ENCODE measurements at places on chromosomes 11 and 22. TPM values are rescaled to one million over a fixed set of nuclear protein-coding genes. Genes with fewer than 3 reads are reported as not detected.

GRCh38 chr11:116808262-116809175 is 14.6 kb downstream of the APOA4 start:
- H3K27ac ChIP-seq = peak overlapping the region; percentile 95
- H3K36me3 ChIP-seq = no peaks in the 10 kb centered on the region
- H3K4me1 ChIP-seq = peaks cover 17% of the 10 kb centered on the region
- peak; percentile 87 for DNase-seq
- H3K4me3 ChIP-seq = no peak overlapping the region
- no peaks in the 10 kb centered on the region for H3K27me3 ChIP-seq

GRCh38 chr11:118142809-118143208 is 9.8 kb downstream of the SCN4B start:
- peak; percentile 13 for DNase-seq
- peaks cover 53% of the 10 kb centered on the region for H3K27me3 ChIP-seq
- no peaks in the 10 kb centered on the region for H3K36me3 ChIP-seq
- no peak overlapping the region for H3K4me3 ChIP-seq
- H3K27ac ChIP-seq = no peak overlapping the region

DNA sequence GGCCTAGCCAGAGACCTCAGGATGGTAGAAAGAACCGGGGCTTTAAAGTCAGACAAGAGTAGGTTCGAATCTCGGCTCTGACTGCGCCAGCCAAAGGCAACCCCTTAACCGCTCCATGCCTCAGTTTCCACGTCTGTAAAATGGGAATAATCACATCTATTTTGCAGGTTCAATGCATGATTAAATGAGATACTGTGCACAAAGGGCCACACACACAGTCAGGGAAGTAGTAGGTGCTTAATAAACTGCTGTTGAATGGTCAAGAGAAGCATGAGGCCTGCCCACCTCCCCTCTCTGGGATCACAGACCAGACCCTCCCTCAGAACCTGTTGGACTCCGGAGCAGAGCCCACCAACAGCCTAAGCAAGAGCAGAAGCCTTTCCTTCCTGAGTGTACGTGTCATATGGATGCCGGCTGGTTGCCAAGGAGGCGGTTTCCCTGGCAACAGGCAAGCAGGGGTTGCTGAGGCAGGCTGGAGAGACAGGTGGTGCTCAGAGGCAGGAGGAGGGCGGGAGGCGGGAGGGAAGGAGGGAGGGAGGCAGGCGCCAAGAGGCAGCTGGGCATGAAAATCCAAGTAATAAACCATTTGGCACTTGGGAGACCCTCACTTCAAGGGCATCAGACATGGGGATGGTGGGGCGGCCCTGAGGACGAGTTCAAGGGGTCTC is 43.9 kb downstream of the NFAM1 start:
- H3K4me1 ChIP-seq = no peaks in the 10 kb centered on the region
- H3K36me3 ChIP-seq = no peaks in the 10 kb centered on the region
- H3K27ac ChIP-seq = no peak overlapping the region

DNA sequence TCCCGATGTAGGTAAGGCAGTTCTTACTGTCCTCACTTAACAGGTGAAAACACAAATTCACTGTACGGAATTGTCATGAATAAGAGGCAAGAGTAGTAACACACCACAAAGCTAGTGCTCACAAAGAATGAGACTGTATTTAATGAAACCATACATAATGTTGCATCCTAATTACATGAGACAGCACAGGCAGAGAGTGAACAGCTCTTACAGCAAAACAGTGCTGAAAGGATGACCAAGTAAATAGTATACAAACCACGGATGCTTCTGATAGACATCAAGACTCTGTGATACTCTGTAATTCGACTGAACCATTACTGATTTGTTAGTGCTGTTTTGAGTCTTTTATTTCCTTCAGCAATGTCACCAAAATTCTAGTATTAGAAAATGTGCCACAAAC is 282.3 kb downstream of the TTC28 start:
- DNase-seq = no peak
- H3K4me3 ChIP-seq = no peak overlapping the region
- no peaks in the 10 kb centered on the region for H3K27me3 ChIP-seq
- H3K36me3 ChIP-seq = no peaks in the 10 kb centered on the region
- H3K27ac ChIP-seq = no peak overlapping the region

- no peak overlapping the region for H3K4me3 ChIP-seq
- DNase-seq = peak; percentile 14
- 0 out of 2 replicates have a peak, but pooled peaks cover 5% of the 10 kb centered on the region for H3K36me3 ChIP-seq
Measured at GRCh38 chr11:9858822-9859221, 194.9 kb downstream of the SWAP70 start.

DNA sequence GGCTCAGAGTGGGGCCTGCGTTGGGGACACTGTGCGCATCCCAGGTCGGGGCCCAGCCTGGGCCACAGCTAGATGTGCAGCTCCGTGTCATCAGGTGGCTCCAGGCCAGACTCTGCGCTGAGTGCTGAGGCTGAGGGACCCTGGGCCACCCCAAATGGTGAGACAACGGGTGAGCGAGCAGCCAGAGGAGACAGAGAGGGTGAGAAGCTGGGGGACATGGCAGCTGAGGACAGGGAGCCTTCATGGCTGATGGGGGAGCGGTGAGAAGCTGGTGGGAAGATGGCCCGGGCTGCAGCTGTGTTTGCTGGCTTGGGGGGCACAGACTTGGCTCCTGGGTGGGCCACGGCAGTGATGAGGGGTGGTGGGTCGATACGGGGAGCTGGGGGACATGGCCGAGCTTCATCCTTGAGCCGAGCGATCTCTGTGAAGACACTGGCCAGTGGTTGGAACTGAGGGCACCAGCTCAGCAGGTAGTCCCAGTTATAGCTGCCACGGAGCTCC is 2.5 kb upstream of the TPP1 start:
- no peak overlapping the region for H3K27ac ChIP-seq
- H3K36me3 ChIP-seq = no peaks in the 10 kb centered on the region
- no peaks in the 10 kb centered on the region for H3K27me3 ChIP-seq
- peaks cover 18% of the 10 kb centered on the region for H3K4me1 ChIP-seq
- DNase-seq = no peak
- H3K4me3 ChIP-seq = no peak overlapping the region

DNA sequence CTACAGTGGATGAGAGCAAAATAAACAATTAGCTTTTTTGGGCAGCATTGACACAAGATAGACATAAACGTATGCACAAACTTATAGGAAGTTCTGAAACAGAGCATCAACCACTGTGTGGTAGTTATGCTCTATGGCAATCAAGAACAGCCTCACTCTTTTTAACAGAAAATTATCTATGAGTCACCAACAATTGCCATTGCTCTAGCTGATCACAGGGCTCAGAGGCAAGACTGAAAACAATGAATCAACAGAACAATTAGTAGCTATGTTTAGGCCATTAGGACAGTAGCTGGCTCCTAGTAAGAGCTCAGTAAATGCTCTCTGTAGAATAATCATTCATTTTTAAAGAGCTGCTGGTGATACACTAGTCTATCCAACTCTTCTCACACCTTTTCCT is 34.9 kb upstream of the PICALM start:
- peaks cover 40% of the 10 kb centered on the region for H3K4me1 ChIP-seq
- H3K27ac ChIP-seq = no peak overlapping the region
- H3K4me3 ChIP-seq = no peak overlapping the region

- no peaks in the 10 kb centered on the region for H3K36me3 ChIP-seq
- H3K4me3 ChIP-seq = no peak overlapping the region
- no peaks in the 10 kb centered on the region for H3K27me3 ChIP-seq
- H3K4me1 ChIP-seq = peaks cover 21% of the 10 kb centered on the region
- H3K27ac ChIP-seq = no peak overlapping the region
- DNase-seq = no peak
Measured at GRCh38 chr22:28203286-28203685, 284.2 kb upstream of the PITPNB start.

DNA sequence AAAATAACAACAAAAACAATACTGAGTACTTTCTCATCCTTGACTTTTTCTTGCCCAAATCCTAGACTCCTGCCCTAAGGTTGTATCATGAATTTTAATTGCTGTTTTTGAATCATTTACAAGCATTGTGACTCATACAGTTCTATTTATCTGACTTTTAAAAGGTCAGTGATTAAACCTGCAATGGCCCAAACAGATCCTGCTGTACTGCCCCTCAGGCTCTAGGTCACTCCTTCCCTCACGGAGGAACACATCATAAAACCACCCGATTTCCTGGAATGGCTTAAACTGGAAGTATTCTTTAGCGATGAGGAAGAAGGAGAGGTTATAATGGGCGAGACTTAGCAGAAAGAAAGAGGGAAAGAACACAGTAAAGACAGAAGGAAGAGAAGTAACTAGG is 12.3 kb downstream of the ARFGAP3 start:
- H3K27me3 ChIP-seq = no peaks in the 10 kb centered on the region
- peak; percentile 64 for DNase-seq
- H3K4me3 ChIP-seq = no peak overlapping the region
- H3K27ac ChIP-seq = peak overlapping the region; percentile 60
- peaks cover 56% of the 10 kb centered on the region for H3K4me1 ChIP-seq

- DNase-seq = no peak
- H3K4me1 ChIP-seq = peaks cover 48% of the 10 kb centered on the region
- no peak overlapping the region for H3K27ac ChIP-seq
Measured at GRCh38 chr11:30326906-30327305, 4.0 kb downstream of the ARL14EP start.

The SCGB2A2 gene
- not detected for polyA plus RNA-seq

The TUBA8 gene
- not detected for polyA plus RNA-seq

The GAB4 gene
- polyA plus RNA-seq = not detected

The PGGHG gene
- 4.4 TPM for polyA plus RNA-seq

The TMPRSS6 gene
- 0.08 TPM for polyA plus RNA-seq
